ENCODE measurements at places on chromosomes 2 and 18. TPM values are rescaled to one million over a fixed set of nuclear protein-coding genes. Genes with fewer than 3 reads are reported as not detected.

DNA sequence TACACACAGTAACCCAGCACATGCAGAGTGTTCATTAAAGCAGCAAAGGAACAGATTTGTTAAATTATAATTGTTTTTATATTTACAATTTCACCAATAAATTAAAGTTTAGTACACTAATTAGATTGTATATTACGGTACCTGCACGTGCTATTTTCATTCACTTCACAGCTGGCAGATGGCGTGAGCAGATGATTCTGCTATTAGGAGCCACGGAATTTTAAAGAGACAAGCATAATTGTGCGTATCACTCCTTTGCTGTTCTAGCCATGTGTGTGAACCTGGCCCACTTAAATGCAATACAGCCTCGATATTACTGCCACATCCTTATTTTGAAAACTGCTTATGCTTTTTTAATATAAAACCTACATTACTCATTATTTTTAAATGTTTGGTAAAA is 332.8 kb upstream of the SOX11 start:
- H3K27me3 ChIP-seq = no peaks in the 10 kb centered on the region
- no peak overlapping the region for H3K4me3 ChIP-seq
- no peak for DNase-seq
- H3K27ac ChIP-seq = no peak overlapping the region
- H3K4me1 ChIP-seq = no peaks in the 10 kb centered on the region

DNA sequence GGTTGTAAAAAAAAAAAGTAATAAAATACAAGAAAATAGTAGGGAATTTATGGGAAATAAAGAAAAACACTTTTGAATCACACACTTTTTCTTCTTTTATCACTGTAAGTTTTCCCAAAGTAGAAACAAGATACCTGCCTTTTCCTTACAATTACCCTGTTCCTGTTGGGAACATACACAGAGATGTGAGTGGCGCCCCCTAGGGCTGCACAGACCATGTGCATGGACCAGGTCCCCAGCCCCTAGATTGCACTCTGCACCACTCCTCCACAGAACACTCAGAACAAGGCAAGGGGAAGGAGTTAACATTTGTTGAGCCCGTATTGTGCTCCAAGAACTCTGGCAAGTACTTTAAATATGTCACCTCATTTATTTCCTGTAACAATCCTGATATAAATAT is 118.7 kb upstream of the NRP2 start:
- H3K27ac ChIP-seq = no peak overlapping the region
- no peaks in the 10 kb centered on the region for H3K4me1 ChIP-seq
- no peak for DNase-seq
- no peak overlapping the region for H3K4me3 ChIP-seq
- no peaks in the 10 kb centered on the region for H3K36me3 ChIP-seq
- no peaks in the 10 kb centered on the region for H3K27me3 ChIP-seq

GRCh38 chr2:181657379-181657778 is 474 bp upstream of the CERKL start:
- H3K4me1 ChIP-seq = no peaks in the 10 kb centered on the region
- H3K27ac ChIP-seq = no peak overlapping the region
- H3K4me3 ChIP-seq = no peak overlapping the region

GRCh38 chr2:145652571-145653545 is 1132.9 kb upstream of the ZEB2 start:
- no peak overlapping the region for H3K27ac ChIP-seq
- no peaks in the 10 kb centered on the region for H3K4me1 ChIP-seq
- H3K36me3 ChIP-seq = no peaks in the 10 kb centered on the region

- H3K4me1 ChIP-seq = no peaks in the 10 kb centered on the region
- no peak for DNase-seq
- H3K36me3 ChIP-seq = no peaks in the 10 kb centered on the region
- no peak overlapping the region for H3K27ac ChIP-seq
These were observed 96.5 kb downstream of the MYT1L start for GRCh38 chr2:2234398-2235195.

DNA sequence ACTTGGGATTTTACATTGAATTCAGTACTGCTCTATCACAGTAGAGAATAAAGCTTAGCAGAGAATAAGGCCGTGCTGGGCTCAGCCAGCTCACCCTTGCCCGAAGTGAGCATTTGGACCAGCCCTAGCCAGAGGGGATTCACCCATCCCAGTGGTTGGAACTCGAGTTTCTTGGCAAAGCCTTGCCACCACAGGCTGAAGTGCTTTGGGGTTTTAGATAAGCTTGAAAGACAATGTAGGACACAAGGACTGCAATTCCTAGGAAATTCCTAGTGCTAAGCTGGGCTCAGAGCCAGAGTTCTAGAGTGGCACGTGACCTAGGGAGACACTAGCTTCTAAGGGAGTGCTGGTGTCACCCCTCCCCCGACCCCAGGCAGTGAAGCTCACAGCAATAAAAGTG is 28.0 kb downstream of the SERPINB11 start:
- no peak overlapping the region for H3K27ac ChIP-seq
- no peaks in the 10 kb centered on the region for H3K36me3 ChIP-seq
- no peaks in the 10 kb centered on the region for H3K27me3 ChIP-seq

DNA sequence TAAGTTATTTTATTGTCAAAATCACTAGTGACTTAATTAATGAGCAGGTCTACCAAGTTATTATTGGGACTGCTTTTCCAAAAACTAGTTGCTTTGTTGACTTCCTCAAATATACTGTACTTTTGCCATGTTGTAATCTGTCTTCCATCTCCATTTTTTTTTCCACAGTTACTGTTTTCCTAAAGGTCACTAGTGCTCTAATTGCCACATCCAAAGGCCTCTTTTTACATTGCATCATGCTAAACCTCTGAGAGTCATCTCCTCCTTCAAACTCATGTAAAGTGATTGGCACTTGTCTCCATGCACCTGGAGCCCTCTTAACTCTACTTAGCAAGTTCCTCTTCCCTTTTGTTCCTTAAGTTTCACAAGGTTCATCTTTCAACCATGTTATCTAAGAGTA is 11.8 kb downstream of the PMAIP1 start:
- H3K27ac ChIP-seq = no peak overlapping the region
- H3K27me3 ChIP-seq = no peaks in the 10 kb centered on the region
- H3K36me3 ChIP-seq = no peaks in the 10 kb centered on the region
- H3K4me3 ChIP-seq = no peak overlapping the region
- H3K4me1 ChIP-seq = no peaks in the 10 kb centered on the region
- no peak for DNase-seq

- no peaks in the 10 kb centered on the region for H3K27me3 ChIP-seq
- H3K4me1 ChIP-seq = no peaks in the 10 kb centered on the region
- no peaks in the 10 kb centered on the region for H3K36me3 ChIP-seq
- peak overlapping the region; percentile 97 for H3K27ac ChIP-seq
These were observed 1.1 kb downstream of the AFTPH start for GRCh38 chr2:64525317-64525613.

- H3K27ac ChIP-seq = no peak overlapping the region
- H3K36me3 ChIP-seq = no peaks in the 10 kb centered on the region
- no peak overlapping the region for H3K4me3 ChIP-seq
- H3K4me1 ChIP-seq = no peaks in the 10 kb centered on the region
These were observed 44.0 kb downstream of the GPR155 start for GRCh38 chr2:174442546-174443510.

DNA sequence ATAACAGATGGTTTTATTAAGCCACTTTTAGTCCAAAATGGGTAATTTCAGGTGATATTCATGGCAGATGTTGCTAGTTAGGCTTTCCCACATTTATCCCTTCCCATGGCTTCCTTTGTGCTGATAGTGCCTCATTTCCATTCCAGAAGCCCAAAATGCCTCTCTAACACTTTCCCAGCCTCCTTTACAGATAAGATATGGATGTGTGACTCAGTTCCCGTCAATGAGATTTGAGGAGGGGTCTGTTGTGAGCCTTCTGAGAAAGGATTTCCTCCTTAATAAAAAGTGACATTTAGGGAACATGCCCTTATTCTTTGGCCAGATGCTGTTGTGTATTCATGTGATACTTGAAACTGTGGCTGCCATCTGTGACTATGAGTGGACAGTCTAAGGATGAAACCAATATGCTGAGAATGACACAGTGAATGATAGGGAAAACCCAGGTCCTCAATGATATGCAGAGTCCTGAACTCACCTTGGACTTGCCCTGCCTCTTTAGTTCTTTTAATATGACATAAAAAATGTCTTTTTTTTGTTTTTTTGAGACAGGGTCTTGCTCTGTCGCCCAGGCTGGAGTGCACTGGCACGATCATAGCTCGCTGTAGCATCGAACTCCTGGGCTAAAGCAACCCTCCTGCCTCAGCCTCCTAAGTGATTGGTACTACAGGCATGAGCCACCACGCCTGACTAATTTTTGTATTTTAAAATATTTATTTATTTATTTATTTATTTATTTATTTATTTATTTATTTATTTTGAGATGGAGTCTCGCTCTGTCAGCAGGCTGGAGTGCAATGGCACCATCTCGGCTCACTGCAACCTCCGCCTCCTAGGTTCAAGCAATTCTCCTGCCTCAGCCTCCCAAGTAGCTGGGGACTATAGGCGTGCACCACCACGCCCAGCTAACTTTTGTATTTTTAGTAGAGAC is 5.8 kb upstream of the ACSL3 start:
- H3K4me3 ChIP-seq = no peak overlapping the region
- H3K27ac ChIP-seq = no peak overlapping the region
- no peaks in the 10 kb centered on the region for H3K4me1 ChIP-seq
- H3K36me3 ChIP-seq = no peaks in the 10 kb centered on the region
- no peak for DNase-seq

DNA sequence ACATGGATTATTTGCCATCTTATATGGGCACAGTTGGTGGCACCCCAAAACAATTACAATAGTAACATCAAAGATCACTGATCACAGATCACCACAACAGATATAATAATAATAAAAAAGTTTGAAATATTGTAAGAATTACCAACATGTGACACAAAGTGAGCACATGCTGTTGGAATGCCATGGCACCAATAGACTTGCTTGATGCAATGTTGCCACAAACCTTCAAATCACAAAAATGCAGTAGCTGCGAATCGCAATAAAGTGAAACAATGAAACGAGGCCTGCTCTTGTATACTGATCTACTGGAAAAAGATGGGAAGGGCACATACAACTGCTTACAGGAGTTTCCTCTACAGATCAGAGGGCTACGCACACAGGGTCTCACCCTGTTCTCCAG is 32.2 kb upstream of the AMMECR1L start:
- no peak overlapping the region for H3K4me3 ChIP-seq
- no peaks in the 10 kb centered on the region for H3K36me3 ChIP-seq
- no peaks in the 10 kb centered on the region for H3K4me1 ChIP-seq
- no peak for DNase-seq
- H3K27me3 ChIP-seq = no peaks in the 10 kb centered on the region

DNA sequence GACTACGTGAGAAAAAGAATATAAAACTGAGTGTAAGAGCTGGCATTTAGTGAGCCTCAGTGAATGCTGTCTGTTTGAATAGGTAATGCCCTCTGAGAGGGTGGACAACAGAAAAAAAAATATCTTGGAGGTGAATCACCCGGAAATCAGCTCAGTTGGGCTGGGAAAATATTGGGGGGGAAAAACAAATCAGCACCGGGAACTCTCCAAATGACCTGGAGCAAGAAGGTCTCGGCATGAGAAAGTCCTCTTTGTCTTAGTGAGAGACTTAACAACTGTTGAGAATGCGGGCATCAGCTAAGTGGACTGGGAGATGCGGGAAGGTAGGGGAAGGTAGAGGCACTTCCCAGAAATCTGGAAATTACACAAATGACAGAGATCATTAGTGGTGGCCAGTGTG is 109.4 kb upstream of the POU3F3 start:
- H3K27me3 ChIP-seq = no peaks in the 10 kb centered on the region
- no peak overlapping the region for H3K4me3 ChIP-seq
- no peak for DNase-seq
- H3K36me3 ChIP-seq = no peaks in the 10 kb centered on the region
- H3K27ac ChIP-seq = no peak overlapping the region

GRCh38 chr18:56799756-56800155 is 148.6 kb downstream of the WDR7 start:
- no peak for DNase-seq
- H3K36me3 ChIP-seq = no peaks in the 10 kb centered on the region
- no peaks in the 10 kb centered on the region for H3K4me1 ChIP-seq
- H3K27me3 ChIP-seq = no peaks in the 10 kb centered on the region

Gene GPR39
- 10.4 TPM for total RNA-seq

Gene OTOS
- total RNA-seq = not detected

Gene ITGA4
- total RNA-seq = 6.7 TPM

Gene TMEM163
- total RNA-seq = 0.32 TPM
